ENCODE measurements at places on chromosomes 4 and X.

GRCh38 chrX:108001218-108001814, 19.1 kb upstream of the TEX13B start:
- DNase-seq: peak; percentile 53

GRCh38 chr4:110134269-110134869, 64.0 kb downstream of the ELOVL6 start:
- no peak for DNase-seq

GRCh38 chr4:1042352-1043055, 31.1 kb downstream of the FGFRL1 start:
- DNase-seq: no peak

DNA sequence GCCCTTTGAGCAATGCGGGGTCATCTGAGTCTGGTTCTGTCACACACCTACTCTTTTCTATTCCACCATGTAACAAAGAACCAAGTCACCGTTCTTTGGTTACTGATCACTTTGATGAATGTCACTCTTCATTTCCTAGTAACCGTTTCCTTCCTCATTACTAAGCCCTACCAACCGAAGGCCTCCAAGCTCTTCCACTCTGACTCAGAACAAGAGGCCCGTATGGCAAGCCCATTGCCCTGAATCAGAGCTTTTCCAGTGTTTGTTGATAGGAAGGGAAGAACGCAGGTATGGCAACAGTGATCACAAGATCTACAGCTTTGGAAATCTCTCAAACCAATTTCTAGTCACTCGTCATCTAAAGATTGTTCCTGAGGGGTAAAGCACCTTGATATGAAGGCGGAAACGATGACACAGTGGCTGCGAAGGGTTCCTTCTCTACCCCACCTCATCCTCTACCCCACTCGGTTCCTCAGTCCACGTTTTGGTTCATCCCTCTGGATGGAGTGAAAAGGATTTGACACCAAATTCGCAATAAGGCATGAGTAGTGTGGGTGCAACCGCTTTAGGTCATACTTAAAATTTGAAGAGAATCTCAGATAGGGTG, 28.0 kb upstream of the CD40LG start:
- no peak for DNase-seq

- peak; percentile 84 for DNase-seq
Measured at GRCh38 chr4:85147481-85148076, 181.1 kb upstream of the WDFY3 start.

- no peak for DNase-seq
Measured at GRCh38 chr4:55023030-55023429, 102.4 kb downstream of the KDR start.

- no peak for DNase-seq
Measured at GRCh38 chrX:34300871-34301270, 168.8 kb upstream of the FAM47A start.

GRCh38 chrX:142054094-142054493, 150.4 kb downstream of the MAGEC1 start:
- no peak for DNase-seq

GRCh38 chr4:79869597-79870237, 203.3 kb downstream of the ANTXR2 start:
- no peak for DNase-seq

DNA sequence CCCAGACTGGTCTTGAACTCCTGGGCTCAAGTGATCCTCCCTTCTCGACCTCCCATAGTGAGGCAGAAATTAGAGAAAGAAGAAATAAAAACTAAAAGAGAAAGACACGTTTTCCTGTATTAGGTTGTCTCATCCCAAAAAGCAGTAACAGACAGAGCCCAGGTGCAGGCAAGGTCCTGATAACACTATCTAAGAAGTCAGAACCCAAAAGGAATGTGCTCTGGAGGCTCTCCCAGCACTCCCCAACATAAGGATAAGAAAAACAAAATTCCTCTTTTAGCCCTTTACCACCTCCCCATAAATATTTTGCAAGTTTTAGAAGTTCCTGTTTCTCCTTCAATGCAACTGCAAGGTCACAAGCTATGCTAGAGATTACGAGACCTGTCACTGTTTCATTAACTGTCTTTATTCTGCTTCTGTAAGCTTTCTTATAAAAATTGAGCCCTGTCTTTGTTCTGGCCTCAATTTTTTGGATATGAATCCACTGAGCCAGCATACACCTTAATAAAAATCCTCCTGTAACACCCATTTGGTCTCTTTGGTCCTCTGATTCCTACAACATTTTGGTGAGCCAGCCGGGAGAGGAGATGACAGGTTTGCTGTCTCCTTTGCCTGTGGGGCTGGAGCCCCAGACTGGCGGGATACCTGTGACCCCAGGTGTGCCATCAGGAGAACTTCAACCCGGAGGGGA, 25.9 kb downstream of the LIAS start:
- DNase-seq: no peak

DNA sequence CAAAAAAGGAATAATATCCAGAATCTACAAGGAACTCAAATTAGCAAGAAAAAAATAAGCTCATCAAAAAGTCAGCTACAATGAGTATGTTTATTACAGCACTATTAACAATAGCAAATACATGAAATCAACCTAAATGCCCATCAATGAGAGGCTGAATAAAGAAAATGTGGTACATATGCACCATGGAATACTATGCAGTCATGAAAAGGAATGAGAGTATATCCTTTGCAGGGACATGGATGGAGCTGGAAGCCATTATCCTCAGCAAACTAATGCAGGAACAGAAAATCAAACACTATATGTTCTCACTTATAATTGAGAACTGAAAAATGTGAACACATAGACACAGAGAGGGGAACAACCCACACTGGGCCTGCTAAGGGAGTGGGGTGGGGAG, 178.4 kb upstream of the IRS4 start:
- DNase-seq: no peak

DNA sequence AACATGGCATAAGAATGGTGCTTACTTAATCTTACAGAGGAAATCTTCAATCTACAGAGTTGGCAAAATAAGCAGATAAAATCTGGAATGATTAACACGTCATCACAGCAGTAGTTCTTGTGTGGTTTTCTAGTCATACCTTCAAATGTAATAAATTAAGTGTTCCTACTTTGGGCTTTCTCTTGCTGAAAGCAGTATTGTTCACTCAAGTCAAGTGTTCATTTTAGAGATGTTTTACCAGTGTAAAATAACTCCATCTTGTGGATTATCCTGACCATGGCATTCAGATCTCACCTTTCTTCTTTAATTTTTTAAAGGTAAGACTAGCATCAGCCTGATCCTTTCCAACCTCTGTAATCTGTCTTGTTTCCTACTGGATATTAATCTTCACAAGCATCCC, 72.9 kb downstream of the ADAMTS3 start:
- no peak for DNase-seq

DNA sequence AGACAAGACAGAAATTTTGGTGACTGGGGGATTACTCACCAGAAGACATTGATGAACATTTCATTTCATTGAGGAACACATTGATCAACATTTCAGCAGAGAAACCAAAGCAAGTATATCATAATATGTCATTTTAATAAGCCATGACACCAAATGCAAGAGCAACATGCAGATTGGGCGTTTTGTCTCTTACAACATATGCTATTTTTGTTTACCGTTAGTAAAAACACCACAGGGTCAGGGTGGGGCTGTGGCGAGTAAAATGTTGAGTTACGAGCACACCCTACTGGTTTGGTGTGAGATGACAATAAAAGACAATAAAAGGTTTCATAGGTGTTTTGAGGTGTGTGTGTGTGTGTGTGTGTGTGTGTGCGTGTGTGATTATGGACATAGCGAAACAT, 294.5 kb downstream of the PDGFC start:
- no peak for DNase-seq

GRCh38 chr4:3107271-3107670, 32.8 kb downstream of the HTT start:
- DNase-seq: no peak

DNA sequence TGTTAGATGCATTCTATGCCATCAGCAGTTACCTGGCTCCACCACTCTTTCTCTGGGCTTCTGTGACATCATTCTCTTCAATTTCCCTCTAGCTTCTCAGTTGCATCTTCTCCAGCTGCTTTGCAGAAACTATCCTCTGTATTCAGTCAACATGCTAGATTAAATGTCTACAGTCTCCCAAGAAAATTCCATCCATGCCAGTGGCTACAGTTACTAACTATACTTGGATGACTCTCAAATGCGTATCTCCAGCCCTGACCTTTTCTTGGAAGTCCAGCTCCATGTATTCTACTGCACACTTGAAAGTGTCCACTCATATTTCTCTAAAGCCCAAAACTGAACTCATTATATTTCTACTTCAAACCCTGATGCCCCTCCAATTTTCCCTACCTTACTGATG, 232.3 kb upstream of the TENM3 start:
- no peak for DNase-seq

DNA sequence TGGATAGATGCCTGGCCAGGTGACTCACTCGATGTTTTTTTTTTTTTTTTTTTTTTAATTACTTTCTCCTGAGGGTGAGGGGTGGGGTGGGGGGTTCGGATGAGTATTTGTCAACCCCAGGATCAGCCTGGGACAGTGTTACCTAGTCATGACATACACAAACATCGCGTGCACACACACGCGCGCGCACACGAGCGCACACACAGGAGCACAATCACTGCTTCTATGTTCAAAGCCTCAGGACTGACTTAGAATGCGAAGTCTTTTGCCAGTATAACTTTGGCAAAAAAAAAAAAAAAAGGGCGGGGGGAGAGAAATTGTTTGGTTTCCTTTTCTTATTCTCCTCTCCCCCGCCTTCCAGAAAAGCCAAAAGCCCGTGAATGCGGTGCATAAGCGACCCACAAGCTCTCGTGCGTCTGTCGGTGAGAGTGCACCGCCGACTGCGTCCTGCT, 115.0 kb upstream of the TEX13C start:
- no peak for DNase-seq

- DNase-seq: no peak
Measured at GRCh38 chr4:21476757-21477156, 471.8 kb downstream of the KCNIP4 start.

DNA sequence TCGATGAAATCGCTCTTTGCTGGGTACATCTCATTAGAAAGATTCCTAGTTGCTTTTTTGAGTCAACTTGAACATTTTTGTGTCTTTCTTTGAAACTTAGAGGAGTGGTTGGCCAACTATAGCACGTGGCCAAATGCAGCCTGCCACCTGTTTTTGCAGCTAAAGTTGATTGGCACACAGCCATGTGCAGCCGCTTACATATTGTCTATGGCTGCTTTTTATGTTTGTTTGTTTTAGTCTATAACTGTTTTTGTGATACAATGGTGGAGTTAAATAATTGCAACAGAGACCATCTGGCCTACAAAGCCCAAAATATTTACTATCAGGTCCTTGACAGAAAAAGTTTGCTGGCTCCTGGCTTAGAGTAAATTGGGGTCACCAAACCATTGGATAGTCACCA, 86.3 kb downstream of the CLCN4 start:
- no peak for DNase-seq

- DNase-seq: no peak
Measured at GRCh38 chrX:134737061-134737460, 78.8 kb upstream of the PLAC1 start.

- no peak for DNase-seq
Measured at GRCh38 chrX:19912-20571, 261.1 kb upstream of the PLCXD1 start.

DNA sequence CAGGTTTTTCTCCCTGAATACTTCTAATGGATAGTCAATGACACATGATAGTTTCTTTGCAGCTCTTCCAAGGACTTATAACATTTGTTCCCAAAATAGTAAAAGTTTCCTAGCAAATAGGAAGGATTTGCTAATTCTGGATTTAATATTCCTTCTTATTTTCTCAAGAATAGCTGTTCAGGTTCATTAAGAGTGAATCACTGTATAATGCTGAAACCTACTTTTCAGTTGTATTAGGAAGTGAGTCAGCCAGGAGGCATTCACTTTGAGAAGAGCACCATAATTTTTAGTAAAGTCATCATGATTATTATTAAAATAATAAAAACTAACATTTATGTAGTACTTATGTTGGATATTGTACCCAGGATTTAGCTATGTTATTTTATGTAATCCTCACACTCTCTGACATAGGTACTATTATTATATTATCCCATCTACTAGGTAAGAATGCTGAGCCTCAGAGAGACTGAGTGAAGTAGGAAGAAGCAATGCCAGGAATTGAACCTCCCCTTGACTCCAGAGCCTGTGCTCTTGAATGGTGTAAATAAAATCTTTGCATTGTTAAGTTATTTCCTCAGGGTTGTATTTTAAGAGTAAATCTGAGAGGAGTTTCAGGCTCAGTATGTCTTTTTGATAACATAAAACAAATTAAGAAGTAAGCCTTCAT, 114.8 kb downstream of the REELD1 start:
- DNase-seq: no peak

- no peak for DNase-seq
Measured at GRCh38 chr4:184896868-184897715, 71.3 kb upstream of the ACSL1 start.

DNA sequence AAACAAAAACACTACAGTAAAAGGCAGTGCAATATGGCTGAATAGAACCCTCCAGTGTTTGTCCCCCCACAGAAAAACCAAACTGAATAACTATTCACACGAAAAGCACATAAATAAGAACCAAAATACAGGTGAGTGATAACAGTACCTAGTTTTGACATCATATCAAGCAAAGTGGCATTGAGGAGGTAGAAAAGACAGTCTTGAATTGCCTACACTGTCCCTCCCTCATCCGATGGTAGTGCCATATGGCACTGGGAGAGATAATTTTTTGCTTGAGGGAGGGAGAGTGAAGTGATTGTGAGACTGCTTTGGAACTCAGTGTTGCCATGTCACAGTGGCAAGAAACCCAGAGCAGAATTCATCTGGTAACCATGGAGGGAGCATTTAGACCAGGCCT, 99.2 kb downstream of the GPR174 start:
- no peak for DNase-seq

GRCh38 chrX:48532161-48532560, 7.4 kb upstream of the TBC1D25 start:
- DNase-seq: no peak

- no peak for DNase-seq
Measured at GRCh38 chr4:183360161-183360919, 38.1 kb upstream of the CLDN24 start.

DNA sequence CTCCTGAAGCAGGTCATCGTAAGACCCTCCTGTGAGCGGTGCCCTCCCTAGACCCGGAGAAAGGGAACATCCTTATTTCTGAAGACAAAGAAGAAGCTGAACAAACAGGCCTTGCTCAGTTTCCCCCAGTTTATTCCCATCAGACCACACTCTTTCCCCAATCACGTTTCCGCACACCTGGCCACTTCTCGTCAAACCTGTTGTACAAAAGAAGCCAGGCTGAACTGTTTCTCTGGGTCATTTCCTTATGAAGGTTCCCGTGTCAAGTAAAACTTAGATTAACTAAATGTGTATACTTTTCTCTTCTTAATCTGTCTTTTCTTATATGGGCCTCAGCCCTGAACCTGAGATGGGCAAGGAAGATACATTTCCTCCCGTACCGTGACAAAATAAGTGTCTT, 111.6 kb upstream of the ENPP6 start:
- DNase-seq: no peak

- no peak for DNase-seq
Measured at GRCh38 chr4:108620933-108621905, 843 bp downstream of the RPL34 start.

DNA sequence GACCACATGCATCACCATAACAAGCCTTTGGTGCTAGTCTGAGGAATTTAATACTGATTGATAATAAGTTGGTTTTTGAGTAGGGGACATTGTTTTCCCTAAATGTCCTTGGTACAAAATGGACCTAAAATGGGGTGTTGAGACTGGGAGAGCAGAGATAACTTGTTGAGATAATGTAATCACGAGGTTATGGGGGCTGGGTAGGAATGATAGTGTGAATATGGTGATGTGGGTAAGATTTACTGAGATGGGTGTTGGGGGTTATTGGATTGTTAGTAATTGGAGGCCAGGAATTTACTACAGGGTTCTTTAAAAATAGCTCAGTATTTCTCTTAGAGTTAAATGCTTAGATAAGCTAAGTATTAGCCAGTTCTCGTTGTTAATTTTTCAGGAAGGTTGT, 3.9 kb downstream of the BMP2K start:
- DNase-seq: no peak

Data from NCI-H1436 treated with DMSO at 0.1 percent for 48 hours (cell line).